RWPE1 (cell line): ENCODE measurements at places on chromosomes 11 and 22.

DNA sequence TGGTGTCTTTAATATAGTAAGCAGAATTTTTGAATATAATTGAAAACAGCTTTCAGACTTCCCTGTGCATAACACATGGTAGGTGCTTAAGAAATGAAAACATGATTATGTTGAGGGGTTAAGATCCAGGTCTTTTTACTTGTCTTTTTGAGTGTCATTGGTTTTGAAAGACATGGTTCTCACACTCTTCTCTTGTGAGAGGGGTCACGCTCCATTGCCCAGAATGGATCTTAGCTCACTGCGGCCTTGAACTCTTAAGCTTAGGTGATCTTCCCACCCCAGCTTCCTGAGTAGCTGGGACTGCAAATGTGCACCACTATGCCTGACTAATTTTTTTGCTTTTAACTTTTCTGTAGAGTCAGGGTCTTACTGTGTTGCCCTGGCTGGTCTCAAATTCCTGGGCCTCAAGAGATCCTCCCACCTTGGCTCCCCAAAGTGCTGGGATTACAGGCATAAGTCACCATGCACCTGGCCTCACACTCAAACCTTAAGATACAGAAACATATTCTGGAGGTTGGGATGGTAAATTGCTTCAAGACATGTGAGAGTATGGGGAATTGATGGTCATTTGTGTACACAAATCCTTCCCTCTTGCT, 1.4 kb downstream of the SPCS2 start:
- DNase-seq: no peak

- DNase-seq: no peak
Measured at GRCh38 chr11:69921128-69922014, 102.2 kb upstream of the FGF3 start.

GRCh38 chr11:78336877-78337553, 80.6 kb downstream of the GAB2 start:
- DNase-seq: no peak

DNA sequence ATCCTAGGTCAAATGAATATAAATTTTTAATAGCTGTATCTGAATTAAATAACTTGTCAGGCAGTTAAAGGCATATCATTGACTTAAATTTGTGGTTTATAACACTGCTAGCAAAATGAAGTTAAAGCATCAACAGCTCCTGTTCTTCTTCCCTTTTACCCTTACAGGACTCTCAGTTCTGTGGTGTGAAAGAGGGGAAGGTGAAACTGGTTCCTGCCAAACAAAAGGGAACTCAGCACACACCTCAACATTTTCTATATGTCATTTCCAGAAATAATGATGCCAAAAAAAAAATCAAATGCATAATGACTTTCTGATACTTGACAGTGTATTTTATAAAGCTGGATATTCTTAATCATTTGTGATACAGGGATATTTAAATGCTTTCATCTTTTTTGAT, 21.2 kb downstream of the ARL14EP start:
- no peak for DNase-seq

- DNase-seq: no peak
Measured at GRCh38 chr11:7981619-7982157, 5.4 kb upstream of the EIF3F start.

DNA sequence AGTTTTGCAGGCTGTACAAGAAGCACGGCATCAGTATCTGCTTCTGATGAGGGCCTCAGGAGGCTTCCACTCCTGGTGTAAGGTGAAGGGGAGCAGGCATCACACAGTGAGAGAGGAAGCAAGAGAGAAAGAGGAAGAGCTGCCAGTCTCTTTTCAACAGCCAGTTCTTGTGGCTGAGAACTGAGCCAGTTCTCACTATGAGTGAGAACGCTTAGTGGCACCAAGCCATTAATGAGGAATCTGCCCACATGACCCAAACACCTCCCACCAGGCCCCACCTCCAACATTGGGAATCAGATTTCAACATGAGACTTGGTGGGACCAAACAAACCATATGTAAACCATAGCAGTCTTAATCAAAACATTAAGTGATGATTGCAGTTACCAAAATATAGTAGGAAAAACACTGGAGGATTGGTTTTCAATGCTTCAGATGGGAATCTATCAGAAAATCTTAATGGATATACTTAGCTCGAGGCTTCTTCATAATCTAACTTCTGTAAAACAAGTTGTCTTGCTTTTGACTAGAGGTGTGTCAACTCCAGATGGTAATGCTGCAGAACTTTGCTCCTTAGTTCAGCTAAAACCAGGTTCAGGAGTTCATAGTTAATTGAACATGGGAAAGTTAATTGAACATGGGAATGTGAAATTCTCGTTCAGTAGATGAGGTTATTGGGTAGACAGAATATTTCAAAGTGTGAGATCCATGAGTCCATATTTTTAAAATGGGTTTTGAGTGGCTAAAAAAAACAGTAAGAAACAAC, 12.2 kb downstream of the FAR1 start:
- no peak for DNase-seq

DNA sequence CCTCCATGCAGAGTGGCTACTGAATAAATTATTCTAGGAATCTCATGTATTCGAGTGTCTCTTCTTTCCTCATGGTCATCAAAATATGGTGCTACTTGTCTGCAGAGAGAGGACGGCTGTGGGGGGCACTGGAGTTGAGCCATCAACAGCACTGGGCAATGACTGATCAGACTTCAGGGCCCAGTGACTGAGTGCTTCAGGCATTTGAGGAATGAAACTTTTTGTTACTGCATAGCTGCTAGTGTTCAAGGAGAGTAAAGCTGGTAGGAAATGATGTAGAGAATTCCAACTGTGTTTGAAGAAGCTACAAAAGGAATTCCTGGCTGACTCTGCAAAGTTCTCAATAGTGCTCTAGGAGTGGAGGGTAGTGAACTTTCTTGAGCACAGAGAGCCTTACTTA, 277.7 kb downstream of the CADM1 start:
- no peak for DNase-seq

DNA sequence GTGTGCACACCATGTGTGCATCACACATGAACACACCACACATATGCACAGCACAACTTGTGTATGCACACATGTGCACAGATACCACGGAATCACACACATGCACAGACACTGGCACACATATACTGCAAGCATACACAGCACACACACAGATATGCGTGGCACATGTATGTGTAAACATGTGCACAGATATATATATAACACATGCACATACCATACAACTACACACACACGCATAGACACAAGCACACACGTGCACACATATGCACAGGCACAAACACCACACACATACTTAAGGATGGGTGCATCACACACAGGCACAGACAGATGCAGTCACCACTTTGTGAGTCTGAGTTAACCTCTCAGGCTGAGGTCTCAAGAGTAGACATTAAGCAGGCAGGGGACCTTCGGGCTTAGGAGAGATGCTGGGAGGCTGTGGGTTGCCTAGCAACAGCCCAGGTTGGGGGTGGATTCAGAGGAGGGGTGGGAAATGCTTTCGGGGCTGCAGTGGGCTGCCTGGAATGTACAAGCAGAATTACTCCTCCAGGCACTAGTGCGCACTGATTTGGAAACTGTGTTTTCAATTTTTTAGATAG, 82.9 kb downstream of the MYO18B start:
- no peak for DNase-seq

DNA sequence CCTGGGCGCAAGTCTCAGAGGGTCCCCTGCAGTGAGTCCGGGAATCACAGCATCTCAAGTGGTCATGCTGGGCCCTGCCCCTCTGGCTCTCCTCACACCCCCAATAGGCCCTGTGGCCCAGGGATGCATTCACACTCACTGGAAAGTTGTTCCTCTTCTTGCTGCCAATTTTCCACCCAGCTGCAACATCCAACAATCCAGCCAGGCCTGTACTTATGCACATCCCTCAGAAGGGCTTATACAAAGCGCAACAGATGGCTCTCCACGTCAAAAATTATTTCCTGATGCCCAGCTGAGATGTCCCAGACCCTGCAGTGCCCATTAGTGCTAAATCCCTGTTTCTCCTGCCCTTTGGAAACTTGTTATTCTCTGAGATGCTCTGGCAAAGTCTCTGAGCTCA, 407.8 kb upstream of the NARS2 start:
- no peak for DNase-seq

DNA sequence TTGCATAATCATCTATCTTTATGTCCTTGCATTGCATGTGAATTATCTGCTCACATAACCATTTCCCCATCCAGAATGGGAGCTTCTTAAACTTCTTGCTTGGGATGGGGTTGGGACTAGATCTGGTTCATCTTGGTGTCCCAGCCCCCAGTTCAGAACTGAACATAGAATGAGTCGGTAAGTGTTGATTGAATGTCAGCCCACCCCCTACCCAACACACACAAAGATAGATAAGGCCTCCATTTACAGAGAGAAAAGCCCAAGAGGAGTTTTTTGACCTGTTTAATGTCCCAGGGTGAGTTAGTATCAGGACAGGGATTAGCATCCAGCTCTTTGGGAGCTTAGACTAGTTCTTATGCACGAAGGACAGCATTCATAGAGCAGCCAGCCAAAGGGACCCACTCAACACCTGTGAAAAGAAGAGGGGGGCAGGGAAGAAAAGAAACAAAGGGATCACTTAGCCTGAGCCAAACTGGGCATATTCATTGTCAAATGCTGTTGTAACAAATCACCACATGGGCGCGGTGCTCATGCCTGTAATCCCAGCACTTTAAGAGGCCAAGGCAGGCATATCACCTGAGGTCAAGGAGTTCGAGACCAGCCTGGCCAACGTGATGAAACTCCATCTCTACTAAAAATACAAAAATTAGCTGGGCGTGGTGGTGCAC, 57.4 kb downstream of the CHRDL2 start:
- DNase-seq: no peak

GRCh38 chr11:13826505-13827278, 135.8 kb upstream of the SPON1 start:
- DNase-seq: peak; percentile 68

- no peak for DNase-seq
Measured at GRCh38 chr11:107962181-107962580, 33.9 kb downstream of the RAB39A start.

GRCh38 chr22:22712666-22713365, 68.4 kb downstream of the GGTLC2 start:
- no peak for DNase-seq

GRCh38 chr11:72083414-72083813, 2.8 kb downstream of the LRRC51 start:
- no peak for DNase-seq

DNA sequence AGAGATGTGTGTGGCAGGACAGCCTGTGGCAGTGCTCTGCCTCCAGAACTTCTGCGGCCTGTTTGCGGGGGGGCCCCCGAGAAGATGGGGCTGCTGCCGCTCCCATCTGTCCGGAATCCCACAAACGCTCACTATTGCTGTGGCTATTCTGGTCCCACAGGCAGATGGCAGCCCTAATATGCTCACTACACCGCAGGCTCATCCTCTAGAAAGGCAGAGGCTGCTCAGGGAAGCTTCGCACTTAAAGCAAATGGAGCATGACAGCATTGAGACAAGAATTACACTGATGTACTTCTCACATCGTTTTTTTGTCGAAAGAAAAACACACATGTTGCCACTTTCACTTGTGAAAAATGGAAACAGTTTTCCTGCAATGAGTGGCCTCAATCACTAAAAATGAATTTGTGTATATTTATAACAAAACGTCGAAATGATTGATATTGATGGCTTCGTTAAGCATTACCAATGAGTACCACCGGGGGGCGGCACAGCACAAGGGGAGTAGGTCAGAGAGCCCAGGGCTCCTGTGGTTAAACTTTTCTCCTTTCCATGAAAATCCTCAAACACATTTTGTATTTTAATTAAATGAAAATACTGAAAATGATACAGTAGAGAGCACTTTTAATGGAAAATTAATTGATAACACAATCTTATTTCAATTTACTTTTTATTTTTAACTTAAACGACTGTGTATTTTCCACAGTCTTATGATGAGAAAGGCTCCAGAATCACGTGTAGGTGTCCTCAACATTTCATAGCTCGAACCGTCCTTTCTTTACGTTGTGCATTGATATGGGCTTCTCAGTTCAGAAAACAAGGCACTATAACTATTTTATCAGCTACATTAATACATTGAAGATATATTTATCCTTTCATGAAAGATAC, 69.1 kb downstream of the CTTN start:
- peak; percentile 69 for DNase-seq

DNA sequence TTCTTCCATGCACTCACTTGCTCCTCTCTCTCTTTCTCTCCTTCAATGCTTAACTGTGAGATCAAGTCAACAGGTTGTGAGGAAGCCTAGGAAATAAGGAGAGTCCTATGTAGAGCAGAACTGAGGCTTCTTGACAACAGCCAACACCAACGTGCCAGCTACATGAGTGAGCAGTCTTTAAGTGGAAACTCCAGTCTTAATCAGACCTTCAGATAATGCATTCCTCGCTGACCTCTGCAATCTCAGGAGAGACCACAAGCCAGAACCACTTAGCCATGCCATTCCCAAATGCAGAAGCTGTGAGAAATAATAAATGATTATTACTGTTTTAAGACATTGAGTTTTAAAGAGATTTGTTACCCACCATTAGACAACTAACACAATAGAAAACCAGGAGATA, 6.1 kb upstream of the TEAD1 start:
- no peak for DNase-seq

- DNase-seq: no peak
Measured at GRCh38 chr11:27401833-27402316, 38.9 kb upstream of the CCDC34 start.

- DNase-seq: no peak
Measured at GRCh38 chr11:121681550-121682268, 228.9 kb upstream of the SORL1-AS1 start.

DNA sequence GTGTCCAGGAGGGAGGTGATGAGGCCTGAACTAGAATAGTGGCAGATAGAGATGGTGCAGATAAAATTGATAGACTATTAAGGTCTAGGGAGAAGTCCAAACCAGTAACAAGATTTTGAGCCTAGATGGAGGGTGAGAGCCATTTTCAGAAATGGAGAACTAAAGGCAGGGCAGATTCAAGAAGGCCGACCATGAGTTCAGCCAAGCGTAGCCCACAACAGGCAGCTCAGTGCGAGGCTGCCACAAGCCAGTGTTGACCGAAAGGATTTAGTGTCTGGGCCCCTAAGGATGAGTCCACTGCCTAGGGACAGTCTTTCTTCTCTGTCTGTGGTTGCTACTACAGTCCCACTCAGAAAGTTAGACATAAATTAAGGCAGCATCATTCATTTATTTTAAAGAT, 51.7 kb downstream of the PPP2R1B start:
- DNase-seq: no peak

DNA sequence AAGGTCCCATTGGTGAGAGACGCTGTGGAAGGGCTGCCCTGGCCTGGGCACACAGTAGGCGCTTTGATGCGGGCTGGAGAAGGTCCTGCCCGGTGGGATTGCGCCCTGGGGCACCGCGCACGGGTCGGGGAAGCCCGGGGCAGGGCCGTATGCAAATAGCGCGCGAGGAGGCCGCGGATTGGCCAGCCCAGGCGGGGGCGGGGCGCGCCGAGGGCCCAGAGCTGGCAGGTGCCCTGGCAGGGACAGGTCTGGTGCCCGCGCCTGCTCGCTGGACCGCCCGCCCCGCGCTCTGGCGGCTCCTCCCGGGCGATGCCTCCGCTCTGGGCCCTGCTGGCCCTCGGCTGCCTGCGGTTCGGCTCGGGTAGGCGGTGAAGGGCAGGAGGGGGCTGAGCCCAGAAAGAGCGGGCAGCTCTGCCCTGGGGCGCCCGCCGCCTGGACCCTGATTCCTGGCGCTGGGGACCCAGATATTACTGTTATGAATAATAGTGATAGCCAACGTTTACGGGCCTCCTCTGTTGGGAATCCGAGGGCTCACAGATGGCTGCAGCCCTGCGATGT, at the start of gene UPK3A:
Gene UPK3A (plus strand): TSS at position 245 of the 558 bp plus-strand sequence. CDS start 65 bp downstream, at position 310.
- DNase-seq: peak; percentile 25
